ENCODE measurements at places on chromosomes 6 and 20.
A peak's percentile ranks its signal among the peaks of the same experiment; 100 is the strongest.

- no peak overlapping the region for H3K4me3 ChIP-seq
- H3K36me3 ChIP-seq = no peaks in the 10 kb centered on the region
- H3K27ac ChIP-seq = no peak overlapping the region
- H3K27me3 ChIP-seq = no peaks in the 10 kb centered on the region
- peak; percentile 22 for DNase-seq
These were observed 1622.8 kb downstream of the HACE1 start for GRCh38 chr6:103236923-103237322.

- H3K4me1 ChIP-seq = peaks cover 2% of the 10 kb centered on the region
- H3K27ac ChIP-seq = no peak overlapping the region
- no peaks in the 10 kb centered on the region for H3K27me3 ChIP-seq
- DNase-seq = no peak
These were observed 42.2 kb upstream of the ADTRP start for GRCh38 chr6:11820821-11821220.

DNA sequence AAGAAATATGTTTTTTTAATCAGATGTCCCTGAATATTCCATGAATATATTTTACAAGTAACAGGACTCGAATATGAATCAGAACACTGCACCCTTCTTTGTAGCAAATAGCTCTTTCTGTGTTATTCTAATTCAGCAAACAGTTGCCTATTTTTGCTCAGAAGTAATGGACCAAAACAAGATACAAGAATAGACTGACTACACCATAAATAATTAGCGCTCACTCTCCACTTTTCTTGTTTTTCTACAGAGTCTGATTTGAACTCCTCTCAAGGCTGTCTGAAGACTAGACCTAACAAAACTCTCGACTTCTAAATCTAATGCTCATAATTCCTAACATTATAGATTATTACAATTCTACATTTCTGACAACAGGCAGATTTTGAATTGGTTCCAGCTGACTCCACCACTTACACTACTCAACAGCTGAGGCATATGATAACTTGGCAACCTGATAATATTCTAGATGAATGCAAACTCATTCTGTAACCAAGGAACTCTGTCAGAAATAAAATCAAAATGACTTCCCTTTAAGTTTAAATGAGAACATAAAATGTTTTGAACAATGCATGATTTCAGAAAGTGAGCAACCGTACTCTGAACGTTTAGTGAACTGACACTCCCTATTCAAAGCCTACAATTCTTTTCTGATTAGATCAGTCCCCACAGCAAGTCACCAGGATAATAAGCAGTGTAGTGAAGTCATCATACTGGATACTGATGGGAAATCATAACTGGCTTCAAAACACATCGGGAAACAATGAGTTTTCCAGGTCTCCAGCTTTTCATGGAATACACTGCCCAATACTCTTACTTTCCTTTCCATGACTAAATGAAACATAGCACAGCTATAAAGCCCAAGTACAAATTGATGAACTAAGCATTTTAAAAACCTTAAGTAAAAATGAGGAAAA, 114.2 kb upstream of the BEND6 start:
- H3K27me3 ChIP-seq = no peaks in the 10 kb centered on the region
- DNase-seq = peak; percentile 78
- H3K4me1 ChIP-seq = peaks cover 36% of the 10 kb centered on the region

DNA sequence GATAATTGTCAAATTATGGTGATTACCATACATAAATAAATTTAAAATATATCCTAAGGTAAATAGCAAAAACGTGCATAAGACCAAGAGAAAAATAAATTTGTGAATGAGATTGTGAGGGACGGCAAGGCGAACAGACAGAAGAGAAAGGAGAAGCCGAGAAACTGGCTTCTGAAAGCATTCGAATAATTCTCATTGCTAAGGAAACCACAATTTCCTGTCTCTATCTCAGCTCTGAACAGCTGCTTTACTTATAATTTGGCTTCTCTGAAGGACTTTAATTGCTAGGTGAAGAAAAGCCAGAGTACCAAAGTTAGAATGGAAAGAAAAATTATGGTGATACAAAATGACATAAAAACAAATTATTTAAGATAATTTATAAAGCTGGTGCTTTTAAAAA, 79.0 kb upstream of the RGS17 start:
- no peak for DNase-seq
- no peaks in the 10 kb centered on the region for H3K4me1 ChIP-seq
- no peak overlapping the region for H3K4me3 ChIP-seq
- no peaks in the 10 kb centered on the region for H3K36me3 ChIP-seq
- no peaks in the 10 kb centered on the region for H3K27me3 ChIP-seq

DNA sequence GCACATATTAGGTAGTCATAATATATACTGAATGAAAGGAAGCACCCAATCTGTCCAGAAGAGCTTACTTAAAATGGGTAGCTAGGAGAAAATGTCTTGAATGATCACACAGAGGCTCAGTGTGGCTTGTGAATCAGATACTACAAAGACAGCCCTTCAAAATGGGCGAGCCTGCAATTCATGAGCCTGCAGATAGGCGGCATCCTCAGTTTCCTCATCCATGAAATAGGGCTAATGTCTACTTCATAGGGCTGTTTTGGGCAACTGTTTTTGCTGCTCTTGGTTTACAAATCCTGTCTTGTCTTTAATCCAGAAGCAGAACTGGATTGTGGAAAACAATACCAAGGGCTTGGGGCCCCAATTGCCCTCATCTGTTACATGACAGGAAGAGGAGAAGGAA, 129.3 kb upstream of the KCNK16 start:
- no peak overlapping the region for H3K4me3 ChIP-seq
- DNase-seq = peak; percentile 6
- H3K36me3 ChIP-seq = no peaks in the 10 kb centered on the region
- H3K27me3 ChIP-seq = no peaks in the 10 kb centered on the region
- no peak overlapping the region for H3K27ac ChIP-seq
- no peaks in the 10 kb centered on the region for H3K4me1 ChIP-seq

DNA sequence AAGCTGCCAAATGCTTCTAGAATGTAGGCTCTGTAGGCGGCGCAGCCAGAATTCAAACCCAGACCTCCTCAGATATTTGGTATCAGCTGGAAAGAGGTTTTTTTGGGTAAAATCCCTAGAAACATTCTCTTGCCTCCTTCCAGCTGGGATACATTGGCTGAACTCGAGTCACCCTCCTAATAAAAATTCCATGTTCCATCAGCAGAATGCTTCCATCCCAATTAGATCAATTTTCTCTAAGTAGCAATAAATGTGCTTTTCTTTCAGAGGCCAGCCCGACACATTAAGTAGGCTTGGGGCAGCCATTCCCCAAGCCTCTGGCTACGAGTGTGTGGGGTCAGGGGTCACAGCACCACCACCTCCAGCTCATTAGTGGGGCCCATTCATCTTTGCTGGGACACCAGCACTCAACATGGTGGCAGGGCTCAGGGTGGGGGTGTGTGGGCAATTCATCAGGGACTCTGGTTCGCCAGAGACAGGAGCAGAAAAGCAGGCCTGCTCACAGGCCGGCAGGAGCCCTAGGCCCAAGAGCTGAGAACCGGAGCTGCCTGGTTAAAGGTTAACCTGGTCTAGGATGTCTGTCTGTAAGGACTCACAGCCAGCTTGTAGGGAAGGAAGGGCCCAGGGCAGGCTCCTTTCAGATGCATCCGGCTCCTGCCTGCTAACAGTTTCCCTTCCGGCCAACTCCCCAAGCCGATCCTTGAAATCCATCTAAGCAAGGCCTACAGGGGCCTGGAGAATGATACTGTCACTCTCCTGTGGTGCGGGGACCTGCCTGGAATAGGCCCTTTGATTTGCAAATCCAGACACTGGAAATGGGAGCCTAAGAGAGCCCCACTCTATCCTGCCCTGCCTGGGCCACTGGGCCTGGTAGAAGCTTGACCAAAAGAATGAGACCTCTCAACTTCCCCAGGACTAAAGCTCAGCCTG, 159.1 kb upstream of the TOP1 start:
- no peak overlapping the region for H3K27ac ChIP-seq
- H3K4me1 ChIP-seq = no peaks in the 10 kb centered on the region
- DNase-seq = no peak
- peaks cover 43% of the 10 kb centered on the region for H3K27me3 ChIP-seq
- no peak overlapping the region for H3K4me3 ChIP-seq

DNA sequence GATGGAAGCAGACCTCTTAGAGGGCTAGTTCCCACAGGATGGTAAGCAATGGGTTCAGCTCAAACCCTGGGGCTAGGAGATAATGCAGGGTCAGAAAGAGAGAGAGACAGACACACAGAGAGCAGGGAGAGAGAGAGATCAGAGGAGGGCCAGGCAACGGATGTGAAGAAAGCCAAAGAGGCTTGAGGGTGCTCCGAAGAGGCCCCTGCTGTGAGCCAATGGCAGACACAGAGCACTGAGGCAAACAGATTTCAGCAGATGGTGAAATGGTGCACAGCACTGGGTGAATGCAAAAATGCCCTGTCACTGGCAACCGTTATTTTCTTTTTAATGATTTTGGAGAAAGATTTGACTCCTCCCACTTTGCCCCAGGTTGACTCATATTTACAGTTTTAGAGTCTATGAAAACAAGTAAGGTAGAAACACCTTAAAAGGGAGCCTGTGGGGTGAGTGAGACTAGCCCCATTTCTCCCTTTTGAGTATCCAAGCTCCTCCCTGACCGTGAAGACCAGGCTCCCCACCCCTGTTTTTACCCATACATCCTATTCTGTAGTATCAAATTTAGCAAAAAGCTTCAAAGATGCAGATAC, 840 bp downstream of the DEFB132 start:
- peaks cover 27% of the 10 kb centered on the region for H3K27me3 ChIP-seq
- DNase-seq = no peak
- H3K36me3 ChIP-seq = no peaks in the 10 kb centered on the region
- no peak overlapping the region for H3K4me3 ChIP-seq
- H3K27ac ChIP-seq = no peak overlapping the region

- no peak overlapping the region for H3K4me3 ChIP-seq
- H3K27ac ChIP-seq = no peak overlapping the region
- H3K36me3 ChIP-seq = no peaks in the 10 kb centered on the region
- peaks cover 3% of the 10 kb centered on the region for H3K4me1 ChIP-seq
- H3K27me3 ChIP-seq = no peaks in the 10 kb centered on the region
These were observed 19.5 kb upstream of the ADTRP start for GRCh38 chr6:11798096-11798495.

DNA sequence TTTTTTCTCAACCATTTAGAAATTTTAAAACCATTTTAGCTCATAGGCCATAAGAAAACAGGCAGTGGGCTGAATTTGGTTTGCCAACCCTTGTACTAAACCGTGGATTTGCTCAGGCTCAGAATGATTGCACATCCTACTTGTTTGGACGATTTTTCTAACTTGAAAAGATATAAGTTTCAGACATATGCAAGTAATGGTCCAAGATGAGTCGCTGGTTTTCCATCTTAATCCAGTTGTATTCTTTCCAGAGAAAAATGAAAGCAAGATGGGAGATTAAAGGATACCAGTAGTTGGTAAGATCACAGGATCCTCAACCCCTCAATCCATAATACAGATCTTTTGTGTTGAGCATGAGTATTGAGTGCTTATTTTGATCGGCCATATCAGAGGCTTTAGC, 250.9 kb downstream of the TINAG start:
- no peaks in the 10 kb centered on the region for H3K4me1 ChIP-seq
- no peak for DNase-seq
- H3K27ac ChIP-seq = no peak overlapping the region
- H3K4me3 ChIP-seq = no peak overlapping the region
- no peaks in the 10 kb centered on the region for H3K36me3 ChIP-seq

DNA sequence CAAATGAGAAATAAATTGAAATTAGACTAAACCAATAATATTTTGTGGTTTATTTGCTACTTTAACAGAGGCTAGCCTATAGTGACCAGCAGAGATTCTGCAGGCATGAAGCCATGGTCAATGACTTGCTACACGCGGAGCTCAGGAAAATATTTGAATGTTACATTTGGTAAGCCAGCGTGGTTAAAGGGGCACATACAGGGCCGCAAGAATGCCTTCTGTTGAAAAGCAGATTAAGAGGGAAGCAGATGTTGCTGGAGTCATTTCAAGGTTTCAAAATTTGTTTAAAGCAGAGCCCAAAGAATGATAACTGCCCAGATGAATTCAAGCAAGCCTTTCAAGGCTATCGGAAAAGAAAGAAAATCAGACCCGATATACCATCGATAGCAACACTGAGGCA, 294.3 kb upstream of the MAN1A1 start:
- no peak overlapping the region for H3K4me3 ChIP-seq
- DNase-seq = no peak

GRCh38 chr20:44646641-44647274, 4.7 kb downstream of the ADA start:
- no peak overlapping the region for H3K4me3 ChIP-seq
- no peaks in the 10 kb centered on the region for H3K27me3 ChIP-seq
- no peak overlapping the region for H3K27ac ChIP-seq
- DNase-seq = peak; percentile 51
- peaks cover 38% of the 10 kb centered on the region for H3K4me1 ChIP-seq

- DNase-seq = no peak
- no peaks in the 10 kb centered on the region for H3K27me3 ChIP-seq
- H3K27ac ChIP-seq = no peak overlapping the region
- H3K4me3 ChIP-seq = no peak overlapping the region
These were observed 27.9 kb downstream of the BLTP3A start for GRCh38 chr6:34819571-34820480.

DNA sequence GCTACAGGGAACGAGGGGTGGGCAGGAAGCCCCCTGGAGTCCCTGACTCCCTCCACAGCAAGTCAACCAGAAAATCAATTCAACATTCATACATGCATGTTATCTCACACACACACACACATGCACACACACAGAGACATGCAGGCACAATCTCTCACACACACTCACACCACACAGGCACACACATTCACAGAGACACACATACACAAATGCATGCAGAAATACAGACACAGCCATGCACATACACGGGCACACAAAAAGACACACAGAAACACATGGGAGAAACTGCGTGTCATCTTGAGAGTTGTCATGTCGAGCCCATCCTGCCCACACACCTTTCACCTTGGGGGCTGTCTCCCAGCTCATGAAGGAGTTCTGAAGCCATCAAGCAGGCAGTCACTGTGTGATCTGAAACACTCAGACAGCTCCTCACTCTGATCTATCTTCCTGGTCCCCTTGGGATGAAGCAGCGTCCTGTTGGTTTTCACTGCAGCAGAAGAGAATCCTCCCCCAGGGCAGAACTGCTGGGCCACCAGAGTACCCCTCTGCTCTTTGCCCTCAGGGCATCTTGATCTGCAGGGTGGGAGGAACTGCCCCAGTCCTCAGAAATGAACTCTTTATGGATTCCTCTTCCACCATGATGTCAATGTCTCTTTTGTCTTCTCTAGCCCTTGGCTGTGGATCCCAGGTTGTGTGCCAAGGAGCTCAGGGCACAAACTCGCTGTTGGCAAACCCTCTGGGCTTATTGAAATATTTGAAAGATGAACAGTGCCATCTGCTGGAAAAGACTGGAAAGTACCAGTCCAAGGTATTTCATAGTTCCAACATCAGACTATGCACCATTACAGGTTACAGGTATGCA, 8.8 kb downstream of the RAET1L start:
- H3K27me3 ChIP-seq = no peaks in the 10 kb centered on the region
- no peak overlapping the region for H3K27ac ChIP-seq
- H3K4me3 ChIP-seq = no peak overlapping the region

GRCh38 chr6:43674291-43674690, 13.3 kb downstream of the MRPS18A start:
- no peaks in the 10 kb centered on the region for H3K27me3 ChIP-seq
- no peak overlapping the region for H3K4me3 ChIP-seq
- H3K27ac ChIP-seq = no peak overlapping the region
- H3K36me3 ChIP-seq = peaks cover 47% of the 10 kb centered on the region

Measured in PC-3 (cell line).